ENCODE measurements at places on chromosomes 3 and 15. TPM values are rescaled to one million over a fixed set of nuclear protein-coding genes. Genes with fewer than 3 reads are reported as not detected.

DNA sequence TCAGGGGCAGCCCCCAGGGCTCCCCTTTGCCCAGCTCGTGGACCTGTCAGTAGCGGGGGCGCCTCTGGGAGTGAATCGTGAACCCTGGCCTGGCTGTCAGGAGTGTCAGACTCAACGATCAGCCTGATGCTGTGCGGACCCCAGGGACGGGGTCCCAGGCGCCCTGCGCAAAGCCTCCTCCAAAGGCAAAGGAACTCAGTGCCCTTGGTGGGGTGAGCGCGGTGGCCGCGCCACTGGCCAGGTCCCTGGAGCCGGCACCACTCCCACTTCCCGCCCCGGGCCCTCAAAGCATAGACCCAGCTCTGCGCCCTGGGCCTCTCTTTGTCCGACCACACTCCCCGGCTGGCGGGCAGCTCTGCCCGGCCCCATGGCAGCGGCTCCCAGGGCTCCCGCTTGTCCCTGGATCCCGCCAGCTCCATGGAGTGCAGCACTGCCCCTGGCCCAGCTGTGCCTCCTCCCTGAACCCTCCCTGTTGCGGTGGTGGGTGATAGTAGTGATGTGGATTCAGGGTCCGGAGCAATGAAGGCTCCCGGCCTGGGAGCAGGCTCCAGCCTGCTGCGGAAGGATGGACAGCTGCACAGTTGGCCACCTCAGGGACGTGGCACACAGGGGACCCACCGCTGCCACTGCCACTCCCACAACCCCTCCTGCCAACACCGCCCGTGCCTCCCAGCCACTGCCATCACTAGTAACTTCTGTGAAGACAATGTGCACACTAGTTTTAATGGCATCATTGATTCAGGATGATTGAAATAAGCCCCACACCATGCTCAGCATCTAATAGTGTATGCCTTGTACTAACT is 263.8 kb downstream of the ZBBX start:
- no peak overlapping the region for H3K27ac ChIP-seq
- H3K4me1 ChIP-seq = no peaks in the 10 kb centered on the region
- H3K4me3 ChIP-seq = no peak overlapping the region

- no peaks in the 10 kb centered on the region for H3K36me3 ChIP-seq
- no peak for DNase-seq
- no peaks in the 10 kb centered on the region for H3K27me3 ChIP-seq
- H3K4me3 ChIP-seq = no peak overlapping the region
- peaks cover 5% of the 10 kb centered on the region for H3K4me1 ChIP-seq
These were observed 20.2 kb upstream of the PLOD2 start for GRCh38 chr3:146181216-146181615.

DNA sequence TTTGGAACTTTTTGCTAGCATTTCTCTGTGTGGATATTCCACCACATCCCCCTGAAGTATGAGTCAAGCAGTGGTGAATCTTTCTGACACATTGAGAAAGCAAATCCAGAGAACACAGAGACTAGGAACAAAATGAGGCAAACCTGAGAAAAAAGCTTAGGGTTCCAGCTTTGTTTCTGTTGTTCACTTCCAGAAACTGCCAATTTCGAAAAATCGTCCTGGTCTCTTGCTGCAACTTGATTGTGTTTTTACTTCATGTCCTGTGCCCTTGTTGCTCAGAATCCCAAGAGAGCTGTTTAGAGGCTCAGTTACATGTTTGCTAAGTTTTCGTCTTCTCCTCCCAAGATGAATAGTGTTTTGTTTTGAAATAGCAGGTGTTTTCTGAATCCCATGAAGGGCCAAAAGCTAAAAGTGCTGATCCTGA is 13.7 kb downstream of the MAP2K1 start:
- no peak for DNase-seq
- H3K4me1 ChIP-seq = peaks cover 5% of the 10 kb centered on the region
- H3K27ac ChIP-seq = no peak overlapping the region
- no peak overlapping the region for H3K4me3 ChIP-seq
- H3K27me3 ChIP-seq = no peaks in the 10 kb centered on the region
- no peaks in the 10 kb centered on the region for H3K36me3 ChIP-seq

DNA sequence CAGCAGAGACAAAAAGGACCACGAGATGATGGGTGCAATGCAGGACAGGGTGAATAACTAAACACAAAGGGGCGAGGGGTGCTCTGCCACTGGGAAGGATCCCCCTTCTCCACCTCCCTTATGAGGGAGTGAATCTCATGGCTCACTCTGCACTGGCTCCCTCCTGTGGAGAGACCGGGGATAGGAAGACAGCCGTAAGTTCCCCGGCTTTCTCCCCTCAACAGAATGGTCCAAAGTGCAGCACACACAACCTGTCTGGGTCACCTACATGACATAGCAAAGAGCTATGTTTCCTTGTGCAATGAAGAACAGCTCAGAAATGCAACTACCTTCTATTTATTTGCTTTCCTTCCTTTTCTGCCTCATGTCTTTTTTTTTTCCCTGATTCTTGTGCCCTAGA is 7.8 kb upstream of the ACSBG1 start:
- H3K4me1 ChIP-seq = peaks cover 4% of the 10 kb centered on the region
- no peaks in the 10 kb centered on the region for H3K27me3 ChIP-seq
- no peak overlapping the region for H3K27ac ChIP-seq
- no peaks in the 10 kb centered on the region for H3K36me3 ChIP-seq
- no peak for DNase-seq

DNA sequence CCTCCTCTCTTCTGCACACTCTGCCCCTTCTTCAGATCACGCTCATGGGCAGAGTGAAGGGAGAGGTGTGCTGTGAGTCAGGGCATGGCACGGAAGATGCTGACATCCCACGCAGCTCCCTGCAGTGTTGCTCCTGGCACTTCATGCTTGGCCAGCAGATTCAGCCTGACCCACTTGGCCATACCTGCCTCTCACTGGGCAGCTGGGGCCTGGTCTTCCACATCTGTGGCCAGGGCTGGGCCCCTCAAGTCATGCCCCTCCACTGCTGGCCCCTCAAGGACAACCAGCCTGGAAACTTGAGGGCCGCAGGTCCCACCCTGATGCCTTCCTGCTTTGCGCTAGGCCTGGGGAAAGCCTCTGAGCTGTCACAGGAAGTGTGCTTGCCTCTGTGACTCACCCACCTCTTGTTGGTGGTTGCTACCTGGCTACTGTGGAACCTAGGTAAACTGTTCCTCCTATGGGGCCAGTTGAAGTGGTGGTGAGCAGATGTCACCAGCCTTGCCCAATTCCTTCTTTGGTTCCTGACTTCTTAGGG is 48.7 kb downstream of the BSN start:
- no peak overlapping the region for H3K4me3 ChIP-seq
- no peak overlapping the region for H3K27ac ChIP-seq
- no peak for DNase-seq

The GABRR3 gene
- polyA plus RNA-seq = not detected

The ANKRD34C gene
- polyA plus RNA-seq = 0.11 TPM

The PLIN1 gene
- 199 TPM for polyA plus RNA-seq

The GLDN gene
- polyA plus RNA-seq = 4.7 TPM

The CP gene
- 2.5 TPM for polyA plus RNA-seq

The IMP3 gene
- 74.8 TPM for polyA plus RNA-seq
